ENCODE measurements at places on chromosomes 16 and 17.

DNA sequence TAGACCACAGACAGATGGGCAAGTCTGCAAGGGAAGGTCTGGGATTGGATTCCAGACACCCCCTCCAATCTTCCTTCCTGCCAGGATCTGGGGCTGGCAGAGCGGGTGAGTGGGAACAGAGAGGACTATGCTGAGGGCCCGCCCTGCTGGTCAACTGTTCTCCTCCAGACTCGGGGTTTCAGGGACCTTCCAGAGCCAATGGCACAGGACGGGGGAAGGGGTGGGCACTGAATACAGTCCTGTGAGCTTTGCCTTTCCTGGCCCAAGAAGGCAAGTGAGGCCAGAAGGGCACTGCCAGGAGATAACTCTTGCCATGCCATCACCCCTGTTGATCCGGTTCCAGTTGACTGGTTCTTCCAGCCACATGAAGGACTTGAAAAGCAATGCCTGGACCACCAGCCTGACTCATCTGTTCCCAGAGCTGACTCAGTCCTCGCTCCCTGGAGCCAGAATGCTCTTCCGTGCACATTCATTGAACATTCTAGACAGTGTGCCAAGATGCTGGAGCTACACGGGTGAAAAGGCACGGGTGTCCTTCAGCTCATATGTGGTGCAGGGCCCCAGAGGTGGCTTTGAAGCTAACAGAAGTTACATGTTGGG lies 533 bp upstream of the MEFV start:
- no peak for DNase-seq

DNA sequence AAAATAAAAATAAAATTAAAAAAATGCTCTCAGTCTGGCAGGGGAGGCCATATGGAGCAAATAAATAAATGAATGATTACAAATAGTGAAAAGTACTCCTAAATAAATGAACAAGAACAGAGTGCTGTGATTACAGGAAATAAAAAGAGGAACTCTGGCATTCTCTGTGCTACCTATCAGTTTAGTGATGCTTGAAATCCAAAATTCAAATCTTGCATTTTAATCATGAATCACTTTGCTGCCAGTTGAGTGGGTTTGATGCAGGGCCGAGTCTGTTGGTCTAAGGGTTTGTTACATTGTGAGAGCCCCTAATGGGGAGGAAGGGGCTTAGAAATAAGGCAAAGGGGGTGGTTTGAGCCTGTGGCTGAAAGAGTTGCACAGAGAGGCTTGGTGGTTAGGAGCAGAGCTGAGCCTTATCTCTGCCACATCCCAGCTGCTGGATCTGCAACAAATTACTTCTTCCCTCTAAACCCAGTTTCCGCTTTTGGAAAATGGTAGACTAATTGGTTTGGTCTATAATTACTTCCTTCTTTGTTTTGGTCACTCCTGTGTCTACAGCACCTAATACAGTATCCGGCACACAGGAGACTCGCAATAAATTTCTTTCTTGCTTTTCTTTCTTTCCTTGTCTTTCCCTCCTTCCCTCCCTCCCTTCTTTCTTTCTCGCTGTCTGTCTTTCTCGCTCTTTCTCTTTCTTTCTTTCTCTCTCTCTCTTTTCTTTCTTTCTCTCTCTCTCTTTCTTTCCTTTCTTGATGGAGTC lies 6.3 kb upstream of the ABCC1 start:
- no peak for DNase-seq

- no peak for DNase-seq
These were observed 107.1 kb downstream of the RAP1GAP2 start for GRCh38 chr17:2903193-2903974.

GRCh38 chr17:63697341-63698286 lies 2.3 kb downstream of the LIMD2 start:
- DNase-seq: peak; percentile 74

GRCh38 chr17:7175330-7175733 lies 3.8 kb downstream of the ASGR1 start:
- no peak for DNase-seq

DNA sequence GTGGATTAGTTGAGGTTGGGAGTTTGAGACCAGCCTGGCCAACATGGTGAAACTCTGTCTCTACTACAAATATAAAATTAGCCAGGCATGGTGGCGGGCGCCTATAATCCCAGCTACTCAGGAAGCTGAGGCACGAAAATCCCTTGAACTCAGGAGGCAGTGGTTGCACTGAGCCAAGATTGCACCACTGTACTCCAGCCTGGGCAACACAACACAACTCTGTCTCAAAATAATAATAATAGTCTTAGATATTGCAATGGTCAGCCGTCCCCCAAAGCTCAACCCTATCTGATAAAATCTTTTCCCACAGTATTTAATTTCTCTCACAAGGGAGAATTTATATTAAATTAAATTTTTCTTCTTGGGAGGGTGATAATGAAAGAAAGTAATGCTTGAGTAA lies 169.6 kb downstream of the XYLT1 start:
- no peak for DNase-seq
